NCI-H1930 (cell line): ENCODE measurements at places on chromosomes 4 and X.

DNA sequence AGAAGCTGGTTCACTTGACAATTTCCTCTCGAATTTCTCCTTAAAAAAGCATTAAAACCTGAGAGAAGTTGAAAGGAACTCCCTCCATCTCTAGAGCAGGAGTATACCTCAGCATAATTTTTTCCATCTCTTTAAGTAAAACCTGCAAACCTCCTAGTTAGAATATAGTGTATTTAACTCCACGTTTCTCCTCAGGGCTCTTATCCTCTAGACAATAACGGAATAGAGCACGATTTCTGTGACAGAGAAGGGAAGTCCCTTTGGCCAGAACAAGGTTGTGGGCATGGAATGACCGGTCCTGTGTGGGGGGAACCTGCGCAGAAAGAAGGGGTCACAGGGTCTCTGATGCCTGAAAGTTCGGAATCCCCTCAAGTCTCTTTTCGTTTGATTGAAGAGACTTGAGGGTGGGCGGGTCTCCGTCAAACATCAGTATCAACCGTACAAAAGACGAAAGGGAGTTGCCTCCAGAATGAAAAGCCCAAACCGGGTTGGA, 697 bp downstream of the ZNF280C start:
- no peak for DNase-seq

- DNase-seq: no peak
Measured at GRCh38 chr4:29817961-29818360, 902.2 kb upstream of the PCDH7 start.

DNA sequence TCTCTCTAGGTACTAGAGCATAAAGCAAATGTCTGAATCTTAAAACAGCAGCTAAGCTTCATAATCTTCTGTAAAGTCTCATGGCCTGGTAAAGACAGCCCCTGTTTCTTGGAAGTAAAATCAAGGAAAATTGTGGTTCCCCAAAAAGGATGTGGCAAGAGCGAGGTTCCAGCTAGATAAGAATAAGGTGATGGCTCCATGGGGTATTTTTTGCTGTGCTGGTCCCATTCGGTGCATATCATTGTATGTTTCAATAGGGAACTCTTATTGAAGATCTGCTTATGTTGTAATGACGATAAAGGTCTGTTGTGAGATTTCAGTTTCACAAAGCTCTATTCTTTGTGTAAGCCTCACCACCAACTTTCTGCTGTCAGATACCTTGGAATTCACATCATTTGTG, 316.9 kb upstream of the NOCT start:
- DNase-seq: no peak

DNA sequence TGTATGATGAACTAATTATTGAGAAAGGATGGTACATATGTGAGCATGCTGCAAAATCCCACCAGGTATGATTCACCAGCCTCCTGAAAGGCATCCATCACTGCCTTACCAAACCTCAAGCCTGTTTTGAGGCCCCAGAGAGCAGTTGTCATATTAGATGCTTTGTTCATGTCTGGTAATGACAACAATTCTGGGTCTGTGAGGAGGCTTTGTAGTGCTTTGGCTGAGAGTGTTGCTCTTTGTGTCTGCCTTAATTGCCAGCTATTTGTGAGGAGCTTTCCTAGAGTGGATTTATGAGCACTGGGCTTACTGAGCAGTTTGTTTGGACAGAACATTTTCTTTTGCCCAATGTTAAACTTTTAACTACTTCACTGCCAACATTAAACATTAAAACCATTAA, 69.2 kb downstream of the HEPH start:
- no peak for DNase-seq

- no peak for DNase-seq
Measured at GRCh38 chr4:162767083-162767482, 399.6 kb downstream of the NAF1 start.

GRCh38 chr4:184215709-184216328, 1.9 kb downstream of the ENPP6 start:
- no peak for DNase-seq

- no peak for DNase-seq
Measured at GRCh38 chr4:40337051-40337450, 1.9 kb downstream of the CHRNA9 start.

- no peak for DNase-seq
Measured at GRCh38 chr4:116547632-116548031, 537.7 kb downstream of the TRAM1L1 start.

DNA sequence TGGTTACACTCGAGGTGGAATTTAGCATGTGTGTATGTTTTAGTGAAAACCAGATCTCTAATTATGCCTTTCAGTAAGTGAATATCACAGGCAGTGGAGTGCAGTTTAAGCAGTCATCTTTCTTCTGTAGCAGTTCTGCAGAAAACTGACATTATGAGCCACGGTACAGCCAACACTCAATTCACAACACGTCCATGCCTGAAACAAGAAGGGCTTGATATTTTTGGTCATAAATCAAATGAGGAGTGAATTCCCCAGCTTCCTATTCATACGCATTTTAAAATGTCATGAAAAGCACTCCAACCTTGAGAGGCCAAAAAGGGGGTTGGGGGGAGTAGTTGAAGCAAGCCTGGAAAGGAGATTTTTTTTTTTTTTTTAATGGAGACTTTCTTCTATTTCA, 316.7 kb downstream of the ARHGAP10 start:
- no peak for DNase-seq

DNA sequence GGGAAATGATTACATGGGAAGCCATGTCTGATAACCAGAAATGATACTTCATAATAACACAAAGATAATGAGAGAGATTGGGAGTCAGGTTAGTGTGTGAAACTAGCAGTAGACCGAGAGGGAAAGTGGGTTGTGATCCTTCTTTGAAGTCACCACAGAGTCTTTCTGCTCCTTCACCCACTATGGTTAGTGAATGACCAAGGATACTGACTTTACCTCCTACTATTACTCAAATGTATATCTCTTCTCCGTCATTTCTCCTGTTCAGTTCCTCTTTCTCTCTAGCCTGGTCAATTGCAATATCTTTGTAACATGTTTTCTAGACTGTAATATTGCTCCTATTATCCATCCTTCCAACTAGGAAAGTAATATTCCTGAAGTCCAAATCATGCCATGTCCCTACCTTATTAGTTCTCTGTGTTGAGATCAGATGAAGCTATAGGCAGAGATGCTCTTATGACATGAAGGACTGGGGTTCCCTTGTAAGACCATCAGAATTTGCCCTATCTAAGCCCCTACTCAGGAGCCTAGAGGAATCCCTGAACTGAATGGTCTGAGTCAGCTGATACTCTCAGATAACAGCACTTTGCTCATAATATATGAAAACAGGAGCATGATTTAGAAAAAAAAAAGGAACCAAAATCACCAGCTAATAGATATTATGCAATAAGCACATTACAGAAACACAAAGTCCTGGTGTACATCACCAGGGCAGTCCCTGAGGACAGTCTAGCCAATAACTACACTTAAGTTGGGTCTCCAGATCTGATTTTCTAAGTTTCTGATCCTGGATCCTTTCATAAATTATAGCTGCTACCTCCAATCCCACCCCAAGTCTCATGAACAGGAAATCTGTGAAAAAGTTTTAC, 81.2 kb downstream of the SHROOM3 start:
- DNase-seq: no peak

DNA sequence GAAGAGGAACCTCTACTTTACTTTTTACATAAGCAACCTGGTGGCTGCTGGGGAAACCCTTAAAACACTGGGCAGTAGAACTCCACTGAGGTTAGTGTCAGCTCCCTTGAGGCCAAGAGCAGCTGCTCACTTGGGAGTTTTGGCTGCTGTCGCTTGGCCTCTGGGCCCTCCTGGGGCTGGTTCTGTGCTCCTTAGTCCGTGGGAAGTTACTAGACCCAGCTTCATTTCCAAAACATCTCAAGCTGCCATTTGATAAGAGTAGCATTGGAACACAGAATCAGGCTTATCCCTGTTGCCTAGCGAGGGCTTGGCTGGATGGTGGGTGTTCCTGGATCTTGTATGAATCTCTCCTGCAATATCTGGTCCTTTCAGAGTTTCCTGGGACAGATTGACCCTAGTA, 26.1 kb downstream of the RNF4 start:
- no peak for DNase-seq

DNA sequence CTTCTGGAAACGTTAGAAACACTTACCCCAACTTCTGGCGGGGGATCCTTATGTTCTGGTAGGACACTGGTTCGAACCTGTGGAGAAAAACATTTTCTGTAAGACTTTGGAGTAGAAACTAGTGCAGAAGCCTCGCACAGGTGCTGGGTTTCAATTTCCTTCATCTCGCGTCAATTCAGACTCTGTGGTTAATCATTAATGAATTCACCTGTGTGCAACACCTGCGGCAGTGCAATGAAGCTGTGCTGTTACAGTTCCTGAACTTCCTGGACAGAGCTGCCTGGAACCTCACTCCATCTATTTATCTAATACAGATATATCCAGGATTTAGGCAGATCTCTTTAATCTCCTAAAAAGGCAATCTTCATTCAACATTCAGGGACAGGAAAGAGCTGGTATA, 531.4 kb downstream of the INPP4B start:
- no peak for DNase-seq

DNA sequence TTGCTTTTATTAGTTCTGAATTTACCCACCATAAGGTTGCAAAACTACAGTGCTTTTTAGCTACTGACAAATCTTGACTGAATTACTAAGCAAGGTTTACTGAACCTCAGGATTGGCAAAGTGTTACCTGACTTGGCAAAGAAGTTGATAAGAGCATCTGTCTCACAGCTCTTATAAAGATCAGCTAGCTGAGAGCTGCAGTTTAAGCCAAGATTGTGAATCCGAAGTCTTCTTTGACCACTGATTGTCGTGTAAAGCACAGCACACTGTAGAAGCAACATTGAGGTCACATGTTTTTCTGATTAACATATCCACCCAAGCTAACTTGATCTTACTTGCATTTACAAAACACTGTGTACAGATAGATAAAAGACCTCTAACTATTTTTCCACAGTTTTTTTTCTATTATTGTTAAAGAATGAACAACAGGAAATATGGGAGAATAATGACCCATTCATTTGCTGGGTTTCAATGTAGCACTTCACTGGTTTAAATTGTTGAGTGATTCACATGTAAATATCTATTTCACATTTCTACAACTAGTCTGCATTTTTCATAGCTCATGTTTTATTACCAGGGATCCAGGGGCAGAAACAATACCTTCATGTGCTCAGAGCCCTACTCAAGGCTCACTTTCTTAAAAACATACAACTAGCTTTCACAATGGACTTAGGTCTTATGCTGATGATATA, 54.0 kb downstream of the METTL14 start:
- DNase-seq: no peak

DNA sequence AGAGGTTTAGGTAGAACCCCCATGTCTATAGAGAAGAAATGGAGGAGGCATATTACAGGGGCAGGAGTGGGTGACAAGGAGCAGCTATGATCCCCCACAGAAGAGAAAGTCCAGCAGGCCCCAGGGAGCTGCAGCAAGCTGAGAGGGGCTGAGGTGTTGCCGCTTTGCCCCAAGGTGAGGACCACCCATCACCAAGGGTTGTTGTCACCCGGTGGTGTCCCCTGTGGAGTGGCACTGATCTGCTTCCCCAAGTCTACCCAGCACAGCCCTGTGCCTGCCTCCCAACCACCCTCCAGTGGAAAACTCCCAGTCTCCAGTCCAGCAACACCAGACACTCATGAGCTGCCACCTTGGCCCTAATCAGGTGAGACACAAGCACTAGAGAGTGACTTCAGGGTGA, 149.3 kb upstream of the NOCT start:
- DNase-seq: no peak

DNA sequence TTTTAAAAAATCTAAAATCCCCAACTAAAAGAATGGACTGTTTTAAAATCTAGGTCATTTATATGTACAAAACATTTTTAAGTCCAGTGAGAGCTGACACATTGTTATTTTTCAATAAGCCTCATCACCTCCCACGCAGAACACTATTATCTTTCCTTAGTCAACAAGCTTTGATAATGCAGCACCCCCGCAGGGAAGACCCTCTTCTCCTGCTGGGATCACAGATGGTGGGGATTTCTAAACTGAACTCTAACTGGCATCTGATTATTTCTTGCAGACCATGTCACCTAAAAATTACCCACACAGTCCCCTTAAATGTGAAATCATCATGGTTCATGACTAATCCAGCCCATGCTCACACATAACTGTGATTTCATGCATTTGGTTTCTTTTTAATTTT, 11.6 kb downstream of the SYTL4 start:
- no peak for DNase-seq

DNA sequence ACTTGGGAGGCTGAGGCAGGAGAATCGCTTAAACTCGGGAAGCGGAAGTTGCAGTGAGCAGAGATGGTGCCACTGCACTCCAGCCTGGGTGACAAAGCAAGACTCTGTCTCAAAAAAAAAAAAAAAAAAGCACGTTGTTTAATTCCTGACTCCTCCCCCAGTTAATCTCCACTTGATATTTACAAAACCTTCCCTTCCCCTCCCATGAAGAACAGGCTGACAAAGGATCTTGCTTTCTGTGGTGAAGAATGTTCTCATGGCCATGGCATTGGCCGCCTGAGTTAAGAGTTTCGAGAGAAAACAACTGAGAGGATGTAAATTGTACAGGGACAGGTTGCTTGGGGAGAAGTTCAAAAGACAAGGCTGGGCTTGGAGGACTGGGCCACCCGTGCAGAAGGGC, 168.2 kb upstream of the BCOR start:
- no peak for DNase-seq

DNA sequence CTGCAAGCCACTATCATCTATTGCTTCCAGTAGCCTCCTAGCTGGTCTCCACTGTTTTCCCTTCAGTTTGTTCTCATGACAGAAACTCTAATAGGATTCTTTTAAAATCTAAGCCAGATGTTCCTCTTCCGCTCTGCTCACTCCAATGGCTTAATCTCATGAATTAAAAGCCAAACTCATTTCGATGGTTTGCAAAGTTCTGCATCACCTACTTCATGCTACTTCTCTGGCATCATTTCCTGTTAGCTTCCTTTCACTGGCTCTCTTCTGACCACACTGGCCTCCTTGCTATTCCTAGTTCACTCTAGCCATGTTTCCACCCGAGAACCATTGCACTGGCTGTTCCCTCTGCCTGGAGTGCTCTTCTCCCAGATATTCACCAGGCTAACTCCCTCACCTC, 102.0 kb upstream of the LSM6 start:
- DNase-seq: no peak

DNA sequence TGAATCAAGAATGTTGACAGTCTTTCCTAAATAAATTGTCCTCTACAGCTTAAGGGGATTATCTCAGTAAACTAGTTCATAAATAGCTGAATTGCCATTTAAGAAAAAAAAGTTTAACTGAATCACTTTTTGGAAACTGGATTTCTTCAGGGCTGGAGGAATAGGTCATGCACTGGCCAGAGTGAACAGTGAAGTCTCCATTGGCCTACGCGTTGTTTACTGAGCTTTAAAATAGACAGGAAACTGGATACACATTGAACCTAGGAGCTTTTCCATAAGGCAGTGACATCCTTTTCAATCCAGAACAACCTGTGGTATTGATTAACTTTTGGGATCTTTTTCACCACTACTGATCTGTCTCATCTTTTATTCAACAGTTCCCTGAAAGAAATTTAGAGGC, 58.0 kb downstream of the COL4A6 start:
- DNase-seq: no peak
